Activated naive CD4-positive, alpha-beta T cell (primary cell): ENCODE measurements at places on chromosomes 7 and 10.

DNA sequence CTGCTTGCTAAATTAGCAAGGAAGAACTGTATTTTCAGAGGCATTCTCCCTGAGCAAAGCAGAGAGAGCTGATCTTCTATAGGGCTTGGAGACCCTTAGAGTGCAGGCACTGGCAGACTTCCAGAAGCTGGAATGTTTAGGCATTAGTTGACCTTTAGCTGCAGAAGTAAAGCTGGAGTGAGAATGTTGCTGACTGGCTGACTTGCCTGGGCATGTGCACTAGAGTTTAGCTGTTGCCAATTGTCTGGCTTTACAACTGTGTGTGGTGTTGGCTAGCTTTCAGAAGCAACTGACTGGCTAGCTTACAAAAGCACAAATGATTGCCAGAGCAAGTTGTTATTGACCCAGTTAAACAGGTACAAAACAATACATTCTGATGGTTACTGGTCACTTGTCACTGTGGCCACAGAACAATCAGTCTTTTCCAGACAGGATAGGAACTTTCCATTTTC is 25.1 kb downstream of the FAM13C start:
- DNase-seq: no peak

DNA sequence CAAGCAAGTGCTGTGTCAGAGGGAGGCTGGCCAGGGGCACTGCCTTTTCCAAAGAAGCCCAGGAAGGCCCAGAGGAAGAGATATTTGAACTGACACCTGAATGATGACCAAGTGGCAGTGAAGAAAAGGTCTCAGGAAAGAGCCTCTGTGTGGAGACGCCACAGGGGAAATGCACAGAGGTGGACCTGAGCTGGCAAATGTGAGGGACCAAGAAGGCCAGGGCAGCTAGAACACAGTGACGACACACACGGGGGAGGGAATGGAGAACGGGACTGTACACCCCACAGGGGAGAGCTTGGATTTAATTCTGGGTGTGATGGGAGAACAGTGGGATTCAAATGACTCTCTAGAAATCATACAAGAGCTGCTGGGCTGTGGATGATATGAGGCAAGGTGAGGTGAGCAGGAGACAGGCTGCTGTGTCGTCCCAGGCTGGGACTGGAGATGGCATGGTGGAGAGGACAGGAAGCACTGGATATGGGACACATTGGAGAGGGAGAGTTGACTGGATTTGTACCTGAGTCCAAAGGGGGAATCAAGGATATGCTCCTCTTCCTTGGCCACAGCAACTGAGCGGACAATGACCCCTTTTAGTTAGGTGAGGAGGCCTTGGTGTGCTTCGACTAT is 84.2 kb upstream of the DDC start:
- DNase-seq: no peak

GRCh38 chr10:70578371-70578947 is 24.1 kb downstream of the PRF1 start:
- no peak for DNase-seq

DNA sequence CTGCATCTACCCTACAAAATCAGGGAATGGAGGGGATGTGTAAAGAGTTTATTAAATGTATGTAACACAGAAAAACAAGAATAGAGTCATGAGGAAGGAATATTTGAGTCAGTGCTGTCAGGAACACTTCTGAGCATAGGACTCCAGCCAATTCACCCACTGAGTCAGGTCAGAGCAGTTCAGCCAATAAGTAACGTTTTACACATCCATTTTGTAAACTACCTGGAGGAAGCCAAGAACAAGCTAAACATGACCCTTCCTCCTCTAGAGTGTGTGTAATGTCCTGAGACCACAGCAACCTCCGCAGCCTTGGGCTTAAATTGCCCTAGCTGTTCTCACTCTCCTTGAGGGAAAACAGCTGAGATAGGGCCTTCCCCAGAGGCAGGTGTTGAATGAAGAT is 691.5 kb upstream of the LRRN3 start:
- DNase-seq: no peak

DNA sequence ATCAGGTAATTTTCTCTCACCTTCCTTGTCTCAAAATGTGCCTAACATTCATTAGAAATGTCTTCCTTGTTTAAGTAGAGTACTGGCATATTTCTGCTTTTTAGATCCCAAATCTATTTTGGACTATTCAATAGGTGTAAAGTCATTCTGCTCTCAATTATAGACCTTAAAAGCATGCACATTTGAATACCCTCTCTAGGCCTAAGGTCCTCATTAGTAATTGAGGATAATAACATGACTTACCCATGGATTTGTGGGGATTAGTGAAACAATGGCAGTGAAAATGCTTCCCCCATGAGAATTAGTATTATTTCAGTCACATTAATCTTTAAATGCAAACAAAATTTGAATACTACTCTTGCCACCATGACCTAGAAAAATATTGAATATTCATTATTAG is 1073.0 kb upstream of the CELF2 start:
- no peak for DNase-seq

DNA sequence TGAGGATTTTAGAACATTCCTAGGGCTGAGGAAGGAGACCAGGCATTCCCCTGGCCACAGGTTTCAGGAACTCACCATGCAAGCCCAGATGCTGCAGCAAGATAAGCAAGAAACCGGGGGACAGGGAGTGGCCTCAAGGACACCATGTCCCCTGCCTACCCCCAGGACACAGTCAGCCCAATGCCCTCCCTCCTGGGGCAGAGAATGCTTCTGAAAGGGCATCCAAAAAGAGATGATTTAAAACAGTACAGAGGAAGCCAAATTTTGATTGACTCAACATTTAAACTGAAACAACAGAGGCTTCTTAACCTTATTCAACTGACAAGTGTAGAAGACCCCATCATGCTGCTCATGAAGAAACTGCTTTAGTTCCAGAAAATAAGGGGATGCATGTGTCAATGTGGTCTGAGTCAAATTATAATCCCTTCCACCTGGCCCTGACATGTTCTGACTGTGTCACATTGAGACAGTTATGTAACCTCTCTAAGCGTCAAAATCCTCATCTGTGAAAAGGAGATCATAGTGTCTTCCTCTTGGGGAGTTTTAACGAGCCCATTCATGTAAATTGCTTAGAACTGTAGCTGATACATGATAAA is 60.0 kb downstream of the ICA1 start:
- DNase-seq: no peak

DNA sequence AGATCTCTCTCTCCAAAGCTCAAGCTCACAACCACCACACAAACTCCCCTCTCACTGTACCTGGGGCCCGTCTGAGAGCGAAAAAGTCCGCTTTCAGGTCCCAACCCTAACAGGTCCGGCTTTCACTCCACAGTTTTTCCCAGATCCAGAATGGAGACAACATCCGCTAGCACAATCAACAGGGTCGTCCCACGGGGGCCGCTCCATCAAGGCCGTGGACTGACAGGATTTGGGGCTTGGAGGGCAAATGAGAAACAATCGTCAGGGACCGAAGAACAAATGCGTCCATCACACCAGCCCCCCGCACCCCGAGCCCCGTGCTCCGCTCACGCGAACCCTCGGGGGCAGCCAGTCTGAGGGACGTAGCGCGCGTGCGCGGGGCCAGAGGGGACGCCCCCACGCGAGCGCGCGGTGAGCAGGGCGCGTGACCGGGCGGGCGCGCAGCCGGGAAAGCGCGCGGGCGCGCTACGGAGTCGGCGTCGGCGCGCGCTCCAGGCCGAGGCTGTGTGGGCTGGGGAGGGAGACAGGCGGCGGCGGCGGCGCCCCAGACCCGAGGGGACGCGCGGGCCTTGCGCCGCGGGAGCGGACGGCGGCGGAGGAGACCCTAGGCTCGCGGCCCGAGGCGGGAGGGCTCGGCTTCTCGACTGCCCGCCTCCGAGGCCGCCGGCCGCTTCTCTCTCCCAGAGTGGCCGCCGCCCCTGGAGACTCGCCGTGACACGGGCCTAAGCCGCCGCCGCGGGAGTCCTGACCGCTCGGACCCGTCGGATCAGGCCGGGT is at the start of gene SLK:
Gene SLK, plus strand, starts transcription at position 470 of the 777 bp plus-strand sequence. CDS start 606 bp downstream, outside the sequence.
- peak; percentile 77 for DNase-seq
